ENCODE measurements at places on chromosomes 3 and 15. TPM values are rescaled to one million over a fixed set of nuclear protein-coding genes. Genes with fewer than 3 reads are reported as not detected.

DNA sequence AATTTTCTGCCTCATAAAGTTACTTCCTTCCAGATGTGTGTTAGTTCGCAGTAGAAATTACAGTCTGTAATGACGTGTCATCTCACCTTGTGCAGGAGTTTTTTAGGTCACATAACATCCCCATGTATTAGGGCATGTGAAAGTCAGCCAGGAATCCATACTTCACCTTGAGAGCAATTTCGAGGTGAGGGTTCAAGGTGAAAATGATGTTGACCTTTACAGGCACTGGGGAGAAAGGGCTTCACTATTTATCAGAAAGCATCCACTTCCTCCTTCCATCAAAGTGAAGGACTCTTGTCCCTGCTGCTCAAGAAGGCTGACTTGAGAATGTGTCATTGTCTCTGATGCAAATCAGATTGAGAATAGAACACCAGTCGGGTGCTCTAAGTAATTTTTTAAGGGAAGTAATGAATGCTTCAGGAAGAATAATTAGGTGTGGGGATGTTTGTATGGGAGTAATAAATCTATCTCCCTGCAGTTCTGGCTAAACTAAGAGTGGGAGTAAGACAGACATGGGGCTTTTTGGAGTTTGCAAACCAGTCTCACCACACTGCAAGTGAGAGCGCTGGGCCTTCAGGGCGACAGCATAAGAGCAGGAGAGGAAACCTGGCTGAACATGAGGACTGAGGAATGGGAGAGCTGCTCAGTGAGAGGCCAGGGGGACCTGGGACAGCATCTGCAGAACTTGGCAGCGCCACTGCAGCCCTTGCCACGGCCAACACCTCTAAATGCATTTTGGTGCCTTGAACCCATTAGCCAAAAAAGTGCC lies 85.9 kb upstream of the IL12A start:
- DNase-seq, result no peak

DNA sequence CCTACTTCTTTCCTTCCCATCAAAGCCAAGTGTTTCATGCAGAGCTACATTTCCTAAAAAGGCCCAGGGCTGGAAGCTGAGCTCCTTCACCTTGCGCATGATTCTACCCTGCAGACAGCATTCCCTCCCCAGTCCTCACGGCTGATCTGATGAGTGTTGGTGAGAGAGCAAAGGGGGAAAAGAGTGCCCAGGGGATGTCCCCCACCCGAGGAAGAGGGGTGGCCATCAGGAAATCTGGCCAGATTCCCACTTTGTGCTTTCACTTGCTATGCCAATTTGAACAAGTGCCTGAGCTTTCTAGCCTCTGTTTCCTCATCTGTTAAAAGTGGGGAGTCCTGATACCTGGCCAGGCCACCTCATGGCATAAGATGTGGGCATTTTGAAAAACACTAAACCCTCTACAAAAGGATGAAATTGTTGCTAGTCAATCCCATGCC lies 231.0 kb upstream of the TLE3 start:
- DNase-seq, result no peak

GRCh38 chr3:151067158-151067557 lies 18.3 kb upstream of the MED12L start:
- no peak for DNase-seq

DNA sequence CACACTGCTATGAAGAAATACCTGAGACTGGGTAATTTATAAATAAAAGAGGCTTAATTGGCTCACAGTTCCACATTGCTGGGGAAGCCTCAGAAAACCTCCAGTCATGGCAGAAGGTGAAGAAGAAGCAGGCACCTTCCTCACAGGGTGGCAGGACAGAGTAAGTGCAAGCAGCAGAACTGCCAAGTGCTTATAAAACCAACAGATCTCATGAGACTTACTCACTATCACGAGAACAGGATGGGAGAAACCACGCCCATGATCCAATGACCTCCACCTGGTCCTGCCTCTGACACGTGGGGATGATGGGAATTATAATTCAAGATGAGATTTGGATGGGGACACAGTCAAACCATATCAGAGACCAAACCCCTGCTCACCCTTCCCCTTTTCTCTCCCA lies 75.0 kb downstream of the TRIM69 start:
- no peak for DNase-seq

DNA sequence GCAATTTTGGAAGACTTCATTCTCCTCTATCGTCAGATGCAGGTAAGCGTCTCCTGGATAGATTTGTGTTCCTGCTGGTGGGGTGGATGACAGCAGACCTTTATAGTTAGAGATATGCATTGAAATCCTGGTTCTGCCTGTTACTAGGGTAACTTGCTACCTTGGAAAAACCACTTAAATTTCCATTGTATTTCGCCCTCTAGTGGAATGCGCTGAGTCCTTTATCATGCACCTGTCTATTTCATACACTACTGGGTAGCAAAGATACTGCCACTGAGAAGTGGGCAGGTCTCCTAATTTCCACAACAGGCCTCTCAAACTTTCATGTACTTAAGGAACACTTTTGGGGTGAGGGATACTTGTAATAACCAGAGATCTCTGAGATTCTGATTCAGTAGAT lies 209.5 kb upstream of the SUCLG2 start:
- no peak for DNase-seq

DNA sequence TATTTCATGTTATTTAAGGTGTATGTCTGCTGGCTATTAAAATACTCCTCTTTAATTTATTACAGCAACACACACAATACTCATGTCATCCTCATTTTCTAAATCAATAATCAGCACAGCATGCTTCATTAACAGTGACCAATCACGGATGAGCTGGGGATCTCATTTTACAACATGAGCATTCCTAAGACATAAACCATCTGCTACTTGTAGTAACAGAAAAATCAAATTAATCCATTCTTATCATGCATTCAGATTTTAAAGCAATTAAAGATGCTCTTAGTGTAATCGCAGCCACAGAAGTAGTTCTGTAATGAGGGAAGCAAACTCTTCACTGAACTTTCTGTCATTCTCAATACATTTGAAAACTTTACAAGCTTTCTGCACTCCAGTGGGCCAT lies 191.1 kb downstream of the TBC1D5 start:
- DNase-seq, result no peak

Gene CYP1A2
- 0.34 TPM for polyA plus RNA-seq

DNA sequence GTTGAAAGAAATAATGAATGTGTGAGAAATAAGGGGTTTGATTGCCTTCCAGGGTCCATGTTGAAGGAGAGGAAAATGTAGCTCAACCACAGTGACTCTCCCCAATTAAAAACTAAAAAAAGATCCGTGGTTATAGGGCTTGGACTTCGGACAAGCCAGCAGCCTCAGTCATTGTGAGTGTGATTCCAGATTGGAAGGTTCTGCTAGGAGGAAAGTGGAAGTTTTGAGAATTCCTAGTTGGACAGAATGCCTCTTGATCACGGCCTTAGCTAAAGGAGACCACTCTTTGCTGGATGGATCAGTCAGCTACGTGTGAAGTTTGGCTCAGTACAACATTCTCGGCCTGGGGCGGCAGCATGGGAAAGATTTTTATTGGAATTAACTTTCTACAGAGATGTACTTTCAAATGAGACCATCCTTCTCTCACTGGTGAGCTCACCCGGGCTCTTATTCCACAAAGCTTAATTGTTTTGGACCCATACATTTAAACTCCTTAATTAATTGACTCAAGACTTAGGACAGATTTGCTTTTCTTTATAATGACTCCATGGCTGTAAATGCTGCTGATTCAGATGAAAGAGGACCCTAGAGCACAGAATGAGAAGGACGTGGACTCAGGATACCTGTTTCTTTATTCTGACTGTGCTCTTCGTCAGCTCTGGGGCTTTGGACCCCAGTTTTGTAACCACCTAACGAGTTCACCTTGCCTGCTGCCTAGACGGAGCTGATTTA lies 27.5 kb downstream of the FLNB start:
- DNase-seq, result no peak

GRCh38 chr15:41981371-41982132 lies 9.2 kb upstream of the EHD4 start:
- DNase-seq, result no peak

DNA sequence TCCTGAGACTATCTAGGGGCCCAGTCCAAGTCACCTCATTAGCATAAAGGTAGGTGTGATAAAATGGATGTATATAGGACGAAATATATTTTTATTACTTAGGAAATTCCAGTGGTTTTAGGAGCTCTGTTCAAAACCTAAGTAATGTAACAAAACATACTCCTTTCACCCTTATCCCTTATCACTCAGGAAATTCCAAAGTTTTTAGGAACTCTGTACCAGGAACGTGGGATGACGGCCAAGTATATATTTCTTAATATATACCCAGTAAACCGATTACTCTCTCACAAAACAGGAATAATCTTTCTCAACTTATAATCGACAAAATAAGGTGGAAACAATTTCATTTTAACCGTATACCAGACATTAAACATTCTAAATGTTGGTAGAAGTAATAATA lies 195.7 kb downstream of the ZPLD1 start:
- DNase-seq, result no peak

GRCh38 chr3:98563661-98564281 lies 29.6 kb downstream of the CPOX start:
- no peak for DNase-seq

Gene IL17RE
- 76.9 TPM for polyA plus RNA-seq

DNA sequence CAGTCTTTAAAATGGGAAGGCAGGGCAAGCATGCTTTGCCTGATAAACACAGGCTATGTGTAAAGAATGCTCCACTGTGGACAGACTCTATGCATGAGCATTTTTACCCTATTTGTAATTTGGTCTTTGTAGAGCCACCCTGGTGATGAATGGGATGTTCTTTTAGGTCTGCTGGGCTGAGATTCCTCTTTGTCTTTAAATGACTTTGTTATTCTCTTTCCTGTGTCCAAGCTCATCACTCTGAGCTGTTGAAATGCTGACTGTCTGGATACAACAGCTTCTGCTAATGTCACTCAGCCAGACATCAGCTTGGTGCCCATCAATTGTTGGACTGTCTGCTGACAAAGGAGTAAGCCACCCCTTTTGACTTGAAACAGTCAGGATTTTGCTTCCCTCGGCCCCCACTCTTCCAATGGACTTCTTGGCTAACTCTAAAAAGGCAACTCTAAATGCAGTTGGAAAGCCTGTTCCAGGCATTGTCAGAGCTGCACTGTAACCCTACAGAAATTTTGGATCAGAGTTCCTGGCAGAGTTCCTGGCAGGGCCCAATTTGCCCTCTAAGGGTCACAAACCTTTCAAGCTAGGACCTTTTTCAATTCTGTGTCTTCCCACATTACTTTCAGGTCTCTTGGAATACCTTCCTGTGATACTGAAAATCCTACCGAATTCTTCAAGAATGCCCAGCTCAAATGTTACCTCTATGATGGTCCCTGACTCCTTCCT lies 40.5 kb upstream of the EIF1B start:
- no peak for DNase-seq

DNA sequence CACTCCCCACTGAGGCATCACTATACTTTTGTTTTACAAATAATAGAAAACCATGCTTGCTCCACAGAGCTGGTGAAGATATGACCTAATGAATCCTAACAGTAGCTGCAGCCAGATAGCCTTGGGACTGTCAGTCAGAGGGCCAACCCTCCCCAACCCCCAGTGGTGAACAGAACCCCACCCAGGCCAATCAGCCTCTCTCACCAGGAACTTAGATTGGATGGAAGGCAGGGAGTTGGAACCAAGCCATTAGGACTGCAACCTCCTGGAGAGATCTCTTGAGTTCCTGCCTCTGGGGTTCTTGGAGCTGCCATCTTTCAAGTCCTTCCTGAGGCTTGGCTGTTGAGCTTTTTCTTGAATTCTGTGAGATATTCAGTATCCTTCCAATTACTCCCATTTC lies 3.0 kb upstream of the MRPS22 start:
- DNase-seq, result no peak

Data from right lung (tissue), 10 donors.